ENCODE measurements at places on chromosomes 6 and 20.
A peak's percentile ranks its signal among the peaks of the same experiment; 100 is the strongest.

- no peaks in the 10 kb centered on the region for H3K36me3 ChIP-seq
- H3K27ac ChIP-seq, result no peak overlapping the region
- H3K4me3 ChIP-seq, result no peak overlapping the region
- H3K4me1 ChIP-seq, result peaks cover 4% of the 10 kb centered on the region
Observed at GRCh38 chr6:142802124-142802523, 142.9 kb downstream of the HIVEP2 start.

- H3K4me3 ChIP-seq, result no peak overlapping the region
- no peaks in the 10 kb centered on the region for H3K36me3 ChIP-seq
- no peaks in the 10 kb centered on the region for H3K4me1 ChIP-seq
- H3K27me3 ChIP-seq, result no peaks in the 10 kb centered on the region
- H3K27ac ChIP-seq, result no peak overlapping the region
Observed at GRCh38 chr6:98547634-98548033, 286.7 kb upstream of the POU3F2 start.

DNA sequence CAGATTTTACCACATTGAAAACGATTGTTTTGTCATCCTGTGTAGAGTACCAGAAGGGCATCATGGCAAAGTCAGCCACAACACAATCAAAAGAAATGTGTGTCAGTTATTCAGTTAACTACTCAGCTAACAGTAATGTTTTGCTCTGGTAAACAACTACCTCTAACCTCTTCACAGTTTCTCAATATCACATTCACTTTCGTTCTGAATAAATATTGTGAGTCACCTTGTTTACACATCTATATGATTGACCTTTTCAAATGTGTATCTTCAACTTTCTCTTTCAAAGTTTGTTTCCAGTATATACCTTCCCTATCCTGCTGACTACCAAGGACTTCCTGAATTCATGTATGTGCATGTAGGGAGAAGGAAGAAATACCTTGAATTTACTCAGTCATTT lies 216.6 kb upstream of the UFL1 start:
- H3K4me3 ChIP-seq, result no peak overlapping the region
- no peak for DNase-seq
- no peak overlapping the region for H3K27ac ChIP-seq

DNA sequence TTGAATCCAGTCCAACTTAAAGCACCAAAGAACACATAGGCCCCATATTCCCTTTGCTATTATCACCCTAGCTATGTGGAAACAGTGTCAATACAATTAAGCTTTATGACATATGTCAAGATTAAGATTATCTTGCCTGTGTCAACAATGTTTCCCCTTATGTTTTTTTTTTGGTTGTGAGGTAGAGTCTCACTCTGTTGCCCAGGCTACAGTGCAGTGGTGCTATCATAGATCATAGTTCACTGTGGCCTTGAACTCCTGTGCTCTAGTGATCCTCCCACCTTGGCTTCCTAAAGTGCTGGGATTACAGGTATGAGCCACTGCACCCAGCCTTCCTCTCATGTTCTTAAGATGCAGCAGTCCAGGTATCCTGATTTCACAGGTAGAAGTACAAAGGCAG lies 17.8 kb downstream of the AFG1L start:
- H3K27me3 ChIP-seq, result no peaks in the 10 kb centered on the region
- no peak overlapping the region for H3K27ac ChIP-seq
- H3K36me3 ChIP-seq, result no peaks in the 10 kb centered on the region

- H3K36me3 ChIP-seq, result no peaks in the 10 kb centered on the region
- no peaks in the 10 kb centered on the region for H3K4me1 ChIP-seq
- no peak overlapping the region for H3K4me3 ChIP-seq
- DNase-seq, result no peak
Observed at GRCh38 chr6:156421933-156422332, 355.2 kb upstream of the ARID1B start.

- no peak overlapping the region for H3K27ac ChIP-seq
- H3K36me3 ChIP-seq, result no peaks in the 10 kb centered on the region
- no peaks in the 10 kb centered on the region for H3K27me3 ChIP-seq
- no peak for DNase-seq
Observed at GRCh38 chr6:100261486-100261885, 203.2 kb downstream of the SIM1 start.

GRCh38 chr6:47440719-47441118 lies 36.9 kb upstream of the CD2AP start:
- H3K4me1 ChIP-seq, result no peaks in the 10 kb centered on the region
- no peaks in the 10 kb centered on the region for H3K27me3 ChIP-seq
- H3K27ac ChIP-seq, result no peak overlapping the region
- H3K4me3 ChIP-seq, result no peak overlapping the region
- H3K36me3 ChIP-seq, result no peaks in the 10 kb centered on the region

DNA sequence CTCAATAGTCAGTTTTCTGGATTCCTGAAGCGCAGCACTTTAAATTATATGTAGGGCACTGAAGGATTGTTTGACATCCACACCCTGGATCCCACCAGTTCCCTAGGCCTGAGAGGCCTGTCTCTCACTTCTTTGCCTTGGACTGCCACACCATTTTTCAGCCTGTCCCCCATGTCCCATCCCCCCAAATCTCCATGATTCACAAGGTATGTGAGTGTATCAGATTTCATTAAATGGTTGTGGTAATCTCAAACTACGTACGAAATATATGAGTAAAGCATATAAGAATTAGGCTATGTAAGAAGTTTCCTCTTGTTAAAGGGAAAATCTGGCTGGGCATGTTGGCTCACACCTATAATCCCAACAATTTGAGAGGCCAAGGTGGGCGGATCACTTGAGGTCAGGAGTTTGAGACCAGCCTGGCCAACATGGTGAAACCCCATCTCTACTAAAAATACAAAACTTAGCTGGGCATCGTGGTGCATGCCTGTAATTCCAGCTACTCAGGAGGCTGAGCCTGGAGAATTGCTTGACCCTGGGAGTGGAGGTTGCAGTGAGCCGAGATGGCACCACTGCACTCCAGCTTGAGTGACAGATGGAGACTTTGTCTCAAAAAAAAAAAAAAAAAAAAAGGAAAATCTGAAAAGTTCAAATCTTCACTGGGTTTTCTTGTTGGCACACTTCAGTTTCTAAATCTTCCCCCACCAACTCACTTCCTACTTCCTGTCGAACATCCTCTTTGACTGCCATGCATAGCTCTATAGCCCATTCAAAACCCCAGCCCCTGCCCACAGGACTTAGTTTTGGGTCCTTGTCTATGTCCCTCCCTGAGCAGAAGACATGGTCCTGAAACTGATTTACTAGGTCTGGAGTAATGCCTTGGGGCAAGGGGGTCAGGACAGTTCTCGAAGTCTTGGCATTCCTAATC lies 97.3 kb upstream of the SHLD1 start:
- no peaks in the 10 kb centered on the region for H3K36me3 ChIP-seq
- no peaks in the 10 kb centered on the region for H3K27me3 ChIP-seq
- no peak overlapping the region for H3K4me3 ChIP-seq
- H3K27ac ChIP-seq, result no peak overlapping the region
- no peak for DNase-seq
- no peaks in the 10 kb centered on the region for H3K4me1 ChIP-seq

DNA sequence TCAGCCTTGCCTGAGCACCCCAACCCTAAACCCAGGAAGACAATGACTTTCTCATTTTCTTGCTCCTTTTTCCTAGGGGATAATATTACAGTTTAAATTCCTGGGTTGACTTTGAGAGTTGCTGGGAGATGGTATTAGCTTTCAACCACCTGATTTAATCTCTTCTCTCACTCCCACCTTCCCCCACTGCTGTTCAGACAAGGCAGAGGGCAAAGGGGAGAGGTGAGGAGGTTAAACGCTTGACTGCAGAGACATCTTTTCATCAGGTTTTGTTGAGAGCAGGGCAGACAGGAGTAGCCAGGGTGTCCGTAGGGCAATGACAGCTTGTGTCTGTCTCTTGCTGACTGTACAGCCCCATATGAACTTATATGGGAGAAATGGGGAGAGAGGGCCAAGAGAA lies 811.2 kb downstream of the MAFB start:
- no peak overlapping the region for H3K4me3 ChIP-seq
- H3K4me1 ChIP-seq, result no peaks in the 10 kb centered on the region
- H3K36me3 ChIP-seq, result no peaks in the 10 kb centered on the region

DNA sequence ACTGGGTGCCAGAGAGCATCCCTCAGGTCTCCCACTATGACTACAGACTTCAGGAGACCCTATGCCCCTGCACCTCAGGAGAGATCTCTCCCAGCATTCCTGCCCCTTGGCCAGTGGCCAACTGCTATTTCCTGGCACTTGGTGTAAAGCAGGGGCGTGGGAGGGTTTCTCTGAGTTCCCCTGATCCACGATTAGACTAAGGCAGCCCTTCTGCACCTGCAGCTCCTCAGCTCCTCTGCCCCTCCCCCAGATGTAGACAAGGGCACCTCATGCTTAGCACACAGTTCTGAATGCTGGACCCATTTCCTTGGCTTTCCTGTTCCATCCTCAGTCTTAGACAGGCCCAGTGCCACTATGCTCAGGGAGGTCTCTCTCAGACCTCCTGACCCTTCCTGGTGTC lies 28.6 kb downstream of the EDN1 start:
- DNase-seq, result no peak
- H3K4me3 ChIP-seq, result no peak overlapping the region
- no peak overlapping the region for H3K27ac ChIP-seq
- H3K4me1 ChIP-seq, result no peaks in the 10 kb centered on the region

DNA sequence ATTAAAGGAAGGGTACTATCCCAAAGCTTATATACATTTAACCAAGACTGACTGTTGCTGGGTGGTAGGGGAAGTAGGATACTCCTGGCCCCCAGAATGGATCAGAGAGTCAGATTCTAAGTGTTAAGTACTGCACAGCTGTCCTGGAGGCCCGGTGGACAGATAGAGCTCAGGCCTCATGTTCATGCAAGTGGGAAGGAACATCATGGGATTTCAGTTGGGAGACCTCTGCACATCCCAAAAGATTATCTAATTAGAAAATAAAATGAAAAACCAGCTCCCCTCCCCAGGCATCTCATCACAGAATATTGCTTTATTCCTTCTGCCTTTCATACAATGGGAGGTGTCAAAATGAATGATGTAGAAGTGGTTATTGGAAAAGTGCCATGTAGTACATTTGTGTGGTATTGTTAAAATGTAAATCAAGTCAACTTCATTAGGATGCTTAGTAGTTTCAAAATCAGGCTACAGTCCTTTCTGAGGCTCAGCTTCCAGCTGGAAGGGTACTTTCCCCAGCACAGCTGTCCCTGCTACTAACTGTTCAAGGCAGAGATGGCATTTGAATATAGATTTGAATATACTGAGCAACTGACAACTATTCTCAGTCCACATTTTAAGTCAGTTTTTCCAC lies 82.9 kb downstream of the SLC35B3 start:
- H3K36me3 ChIP-seq, result no peaks in the 10 kb centered on the region
- H3K27me3 ChIP-seq, result no peaks in the 10 kb centered on the region
- H3K27ac ChIP-seq, result no peak overlapping the region

- H3K27ac ChIP-seq, result peak overlapping the region; percentile 3
- H3K4me3 ChIP-seq, result no peak overlapping the region
- no peaks in the 10 kb centered on the region for H3K36me3 ChIP-seq
- no peaks in the 10 kb centered on the region for H3K4me1 ChIP-seq
Observed at GRCh38 chr20:56368351-56369134, 9.8 kb downstream of the FAM210B start.

GRCh38 chr20:58645412-58645968 lies 5.6 kb upstream of the STX16 start:
- peak overlapping the region; percentile 26 for H3K27ac ChIP-seq
- no peak overlapping the region for H3K4me3 ChIP-seq
- no peaks in the 10 kb centered on the region for H3K4me1 ChIP-seq
- H3K36me3 ChIP-seq, result no peaks in the 10 kb centered on the region
- no peak for DNase-seq
- H3K27me3 ChIP-seq, result no peaks in the 10 kb centered on the region

GRCh38 chr20:18683839-18684238 lies 96.0 kb downstream of the DTD1 start:
- H3K4me3 ChIP-seq, result no peak overlapping the region
- DNase-seq, result no peak

DNA sequence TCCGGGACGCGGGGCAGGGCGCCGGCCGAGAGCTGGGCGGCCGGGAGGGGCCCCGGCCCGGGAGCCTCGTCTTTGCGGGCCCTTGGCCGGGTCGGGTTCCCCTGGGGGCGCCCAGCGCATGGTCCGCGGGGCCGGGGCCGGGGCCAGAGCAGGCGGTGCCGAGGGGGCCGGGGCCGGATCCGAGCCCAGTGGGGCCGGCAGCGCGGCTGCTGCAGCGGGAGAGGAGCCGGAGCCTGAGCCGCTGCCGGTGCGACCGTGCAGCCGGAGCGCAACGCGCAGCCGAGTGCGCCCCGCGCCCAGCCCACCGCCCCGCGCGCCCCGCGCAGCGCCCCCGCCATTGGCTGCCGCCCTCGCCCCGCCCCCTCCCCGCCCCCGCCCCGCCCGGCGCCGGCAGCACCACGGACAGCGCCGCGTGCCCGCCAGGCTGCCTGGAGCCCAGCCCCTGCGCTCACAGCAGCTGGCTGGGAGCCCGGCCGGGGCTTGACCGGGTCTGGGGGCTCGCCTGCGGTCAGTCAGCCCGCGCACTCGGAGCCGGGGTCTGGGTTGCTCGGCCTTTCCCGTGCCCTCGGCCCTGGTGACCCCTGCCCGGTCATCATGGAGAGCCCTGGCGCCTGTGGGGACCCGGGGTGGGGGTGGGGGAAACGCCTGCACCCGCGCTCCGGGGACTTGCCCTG lies at the start of gene HRH3:
TSS of gene HRH3 (minus strand) at position 287 of the 674 bp plus-strand sequence. CDS start 308 bp downstream, outside the sequence.
- no peak for DNase-seq
- H3K4me3 ChIP-seq, result peak within 1 kb of the TSS; percentile 48
- no peaks in the 10 kb centered on the region for H3K4me1 ChIP-seq
- H3K27me3 ChIP-seq, result no peaks in the 10 kb centered on the region

- peak; percentile 88 for DNase-seq
- no peaks in the 10 kb centered on the region for H3K27me3 ChIP-seq
- peaks cover 30% of the 10 kb centered on the region for H3K4me1 ChIP-seq
- peak overlapping the region; percentile 93 for H3K27ac ChIP-seq
- H3K36me3 ChIP-seq, result no peaks in the 10 kb centered on the region
Observed at GRCh38 chr6:31826793-31827285, 699 bp upstream of the HSPA1B start.

GRCh38 chr20:62051546-62052255 lies 14.0 kb downstream of the TAF4 start:
- no peak overlapping the region for H3K27ac ChIP-seq
- no peaks in the 10 kb centered on the region for H3K27me3 ChIP-seq
- H3K36me3 ChIP-seq, result peaks cover 36% of the 10 kb centered on the region
- DNase-seq, result no peak
- H3K4me1 ChIP-seq, result peaks cover 16% of the 10 kb centered on the region

DNA sequence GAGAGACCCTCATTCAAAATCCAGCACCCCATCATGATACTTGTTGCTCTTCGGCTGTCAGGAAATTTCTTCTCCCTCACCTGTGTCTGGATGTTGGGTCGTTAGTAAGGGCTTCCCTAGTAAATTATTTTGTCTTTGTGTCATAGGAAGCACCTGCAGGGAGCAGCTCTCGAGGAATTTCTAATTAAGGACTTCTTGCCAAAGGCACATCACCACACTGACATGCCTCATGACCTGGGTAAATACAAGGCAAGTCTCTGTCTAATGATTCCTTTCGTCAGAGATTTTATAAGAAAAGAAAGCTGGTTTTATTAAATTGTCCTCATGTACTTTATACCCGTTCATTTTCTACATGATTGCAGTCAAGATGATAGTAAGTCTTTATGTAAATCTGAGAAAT lies at the start of gene NOX3:
TSS of gene NOX3 (minus strand) at position 74 of the 400 bp plus-strand sequence. CDS start at position 35, 39 bp downstream.
- no peaks in the 10 kb centered on the region for H3K36me3 ChIP-seq
- DNase-seq, result no peak
- no peak within 1 kb of the TSS for H3K4me3 ChIP-seq
- no peaks in the 10 kb centered on the region for H3K27me3 ChIP-seq
- no peak within 1 kb of the TSS for H3K27ac ChIP-seq
- H3K4me1 ChIP-seq, result no peaks in the 10 kb centered on the region
